ENCODE measurements at places on chromosomes 11 and 22.

DNA sequence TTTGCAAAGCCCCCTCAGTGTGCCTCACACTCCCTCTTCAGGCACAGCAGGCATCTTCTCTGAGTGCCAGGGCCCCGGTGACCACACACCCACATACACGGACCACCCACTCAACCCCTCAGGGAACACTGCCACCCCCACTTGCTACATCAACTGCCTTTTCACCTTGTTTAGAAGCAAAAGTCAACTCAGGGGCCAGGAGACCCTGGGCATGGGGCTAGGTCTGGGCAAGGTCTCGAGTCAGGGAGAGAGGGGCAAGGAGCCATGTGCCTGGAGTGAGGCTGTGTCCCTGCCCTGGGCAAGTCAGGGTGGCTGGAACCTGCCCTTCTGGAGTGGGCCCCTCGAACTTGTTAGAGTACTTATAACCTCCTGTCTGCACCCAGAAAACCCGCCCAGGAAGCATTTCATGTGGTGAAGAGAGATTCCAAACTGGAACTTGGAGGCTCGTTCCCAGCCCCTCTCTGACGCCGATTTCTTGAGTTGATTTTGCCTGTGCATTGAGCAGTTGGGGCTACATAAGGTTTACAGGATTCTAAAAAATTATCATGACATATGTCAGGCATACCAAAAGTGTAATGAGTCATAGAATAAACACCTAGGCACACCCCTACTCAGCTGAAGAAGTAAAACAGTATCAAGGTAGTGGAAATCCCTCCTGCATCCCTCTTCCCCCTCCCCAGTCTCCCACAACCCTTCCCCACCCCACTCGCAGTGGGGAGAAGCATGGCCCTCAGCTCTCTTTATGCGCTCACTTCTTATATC lies 74.3 kb downstream of the MYEOV start:
- DNase-seq, result no peak

DNA sequence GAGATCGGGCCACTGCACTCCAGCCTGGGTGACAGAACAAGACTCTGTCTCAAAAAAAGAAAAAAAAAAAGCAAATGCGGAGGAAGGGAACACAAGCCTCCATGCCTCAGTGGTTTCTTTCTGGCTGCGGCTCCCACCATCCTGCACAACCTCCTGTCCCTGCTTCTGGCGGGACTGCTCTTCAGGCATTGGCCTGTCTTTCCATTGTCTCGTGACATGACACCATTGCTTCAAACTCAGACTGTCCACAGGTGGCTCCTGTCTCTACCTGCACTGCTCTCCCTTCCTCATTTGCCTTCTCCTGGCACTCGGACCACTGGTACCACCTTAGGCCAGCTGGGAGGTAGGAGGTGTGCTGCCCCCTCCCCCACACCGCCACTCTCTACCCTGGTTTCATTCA lies 10.6 kb upstream of the PPM1F start:
- DNase-seq, result no peak

DNA sequence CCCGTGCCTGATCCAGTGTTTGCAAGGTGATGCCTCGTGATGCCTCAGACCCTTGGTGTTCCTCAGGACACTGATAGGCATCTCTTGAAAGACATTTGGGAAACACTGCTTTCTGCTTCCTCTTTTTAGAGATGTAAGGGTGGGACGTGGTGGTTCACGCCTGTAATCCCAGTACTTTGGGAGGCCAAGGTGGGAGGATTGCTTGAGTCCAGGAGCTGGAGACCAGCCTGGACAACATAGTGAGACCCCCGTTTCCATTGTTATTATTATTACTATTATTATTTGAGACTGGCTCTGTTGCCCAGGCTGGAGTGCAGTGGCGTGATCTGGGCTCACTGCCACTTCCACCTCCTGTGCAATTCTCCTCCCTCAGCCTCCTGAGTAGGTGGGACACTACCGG lies 6.5 kb upstream of the SOX10 start:
- DNase-seq, result no peak

DNA sequence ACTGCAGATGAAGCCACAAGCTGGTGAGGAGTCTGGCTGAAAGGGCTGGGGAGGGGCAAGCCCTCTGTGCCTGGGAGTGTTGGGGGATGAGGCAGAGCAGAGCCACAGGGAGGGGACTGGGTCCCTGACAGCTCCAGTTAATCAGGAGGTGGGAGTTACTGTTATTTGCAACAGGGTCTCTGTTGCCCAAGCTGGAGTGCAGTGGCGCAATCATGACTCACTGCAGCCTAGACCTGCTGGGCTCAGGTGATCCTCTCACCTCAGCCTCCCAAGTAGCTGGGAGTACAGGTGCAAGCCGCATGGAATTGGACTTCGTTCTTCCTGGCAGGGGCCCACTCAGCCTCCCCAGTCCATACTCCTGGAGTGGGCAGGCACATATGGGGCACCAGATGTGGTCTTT lies 7.7 kb downstream of the SCN2B start:
- DNase-seq, result no peak

- no peak for DNase-seq
Measured at GRCh38 chr11:27464289-27464696, 8.3 kb downstream of the LGR4 start.

- DNase-seq, result no peak
Measured at GRCh38 chr11:17770048-17770652, 35.6 kb downstream of the KCNC1 start.

DNA sequence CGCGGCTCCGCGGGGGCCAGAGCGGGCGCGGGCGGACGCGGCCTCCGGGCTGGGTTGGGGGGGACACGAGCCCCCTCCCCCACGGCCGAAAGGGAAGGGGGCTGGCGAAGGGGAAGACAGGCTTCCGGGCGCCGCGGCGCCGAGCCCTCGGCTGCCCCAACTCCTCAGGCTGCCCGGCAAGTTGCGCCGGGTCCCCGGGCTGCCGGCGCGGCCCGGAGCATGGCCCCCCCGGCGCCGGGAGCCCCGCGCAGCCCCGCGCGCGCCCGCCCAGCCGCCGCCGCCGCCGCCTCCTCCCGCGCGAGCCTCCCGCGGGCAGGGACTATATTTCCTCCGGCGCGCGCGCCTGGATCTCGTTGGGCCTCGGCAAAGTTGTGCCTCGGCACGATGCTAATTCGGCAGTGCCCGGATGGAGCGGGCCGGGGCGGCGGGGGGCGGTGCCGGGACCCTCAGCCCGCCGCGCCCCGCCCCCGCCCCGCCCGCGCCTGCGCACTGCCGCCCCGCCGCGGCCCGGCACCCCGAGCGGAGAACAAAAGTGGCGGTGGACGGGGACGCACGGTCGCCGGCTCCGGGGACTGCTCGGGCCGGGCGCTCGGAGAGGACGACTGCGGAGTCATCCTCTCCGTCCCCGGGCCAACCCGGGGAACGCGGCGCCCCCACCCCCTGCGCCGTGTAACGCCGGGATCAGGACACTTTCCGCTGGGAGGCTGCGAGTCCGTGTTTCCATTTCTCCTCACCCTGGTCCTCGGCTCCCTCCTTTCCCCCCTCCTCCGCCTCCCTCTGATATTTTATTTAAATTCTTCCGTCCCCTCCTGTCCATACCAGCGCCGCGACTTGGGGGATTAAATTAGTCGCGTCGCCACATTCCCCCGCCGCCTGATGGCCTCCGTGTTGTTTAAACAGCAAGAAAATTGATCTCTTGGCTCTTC lies at the start of gene PHF21B:
Gene PHF21B, minus strand, starts transcription at position 400 of the 926 bp plus-strand sequence. CDS start 456 bp downstream, outside the sequence.
- DNase-seq, result peak; percentile 41

- DNase-seq, result no peak
Measured at GRCh38 chr22:29872989-29873388, 10.0 kb upstream of the MTMR3 start.

DNA sequence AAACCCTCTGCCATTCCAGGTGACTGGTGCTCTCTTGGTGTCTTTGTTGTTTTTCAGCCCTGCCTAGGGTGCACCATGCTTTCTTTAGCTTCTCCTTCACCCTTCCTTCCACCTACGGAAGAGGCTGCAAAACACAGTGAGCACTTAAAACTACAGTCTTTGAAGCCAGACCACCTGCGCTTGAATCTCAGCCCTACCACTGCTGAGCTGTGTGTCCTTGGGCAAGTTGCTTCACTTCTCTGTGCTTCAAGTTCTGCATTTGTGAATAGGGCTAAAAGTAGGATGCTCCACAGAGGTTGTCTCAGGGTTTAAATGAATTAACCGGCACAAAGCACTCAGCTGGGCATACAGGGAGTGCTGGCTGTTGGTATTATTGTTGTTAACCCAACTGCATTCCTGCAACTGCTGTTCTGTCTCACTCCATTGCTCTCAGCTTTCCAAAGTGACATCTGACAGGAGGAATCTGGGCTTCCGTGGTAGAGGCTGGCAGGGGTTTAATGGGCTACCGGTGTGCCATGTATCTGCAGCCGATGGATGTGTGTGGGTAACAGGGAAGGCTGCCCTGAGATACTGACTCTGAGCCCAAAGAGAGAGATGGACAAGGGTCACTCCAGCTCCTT lies 139.3 kb downstream of the FBXO7 start:
- DNase-seq, result no peak

DNA sequence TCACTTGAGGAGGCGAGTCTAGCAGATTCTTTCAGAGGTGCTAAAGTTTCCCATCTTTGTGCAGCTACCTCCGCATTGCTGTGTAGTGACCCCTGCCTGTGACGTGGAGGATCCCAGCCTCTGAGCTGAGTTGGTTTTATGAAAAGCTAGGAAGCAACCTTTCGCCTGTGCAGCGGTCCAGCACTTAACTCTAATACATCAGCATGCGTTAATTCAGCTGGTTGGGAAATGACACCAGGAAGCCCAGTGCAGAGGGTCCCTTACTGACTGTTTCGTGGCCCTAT lies 8.9 kb upstream of the SAMM50 start:
- peak; percentile 32 for DNase-seq

- no peak for DNase-seq
Measured at GRCh38 chr11:65776196-65776595, 4.6 kb downstream of the AP5B1 start.

All from SHP77 (cell line).